ENCODE measurements at places on chromosomes 7 and 10.

DNA sequence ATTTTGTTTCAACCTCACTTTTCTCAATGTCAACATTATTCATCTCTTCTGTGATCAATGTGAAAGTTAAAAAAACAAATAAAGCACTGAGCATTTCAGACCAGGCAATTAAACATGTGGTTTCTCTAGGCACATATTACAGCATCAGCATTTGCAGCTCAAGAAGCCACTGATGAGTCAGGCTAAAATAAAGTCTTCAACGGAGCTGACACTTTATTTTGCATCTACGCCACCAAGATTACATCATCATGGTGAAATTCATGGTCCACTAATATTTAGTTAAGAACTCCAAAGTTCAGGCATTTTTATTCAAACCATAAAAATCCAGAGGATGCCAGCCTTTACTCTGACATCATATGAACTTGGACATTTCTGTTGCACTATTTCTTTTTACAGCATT, 33.0 kb downstream of the MAGI2 start:
- DNase-seq = no peak

- no peak for DNase-seq
Observed at GRCh38 chr7:77967429-77967828, 168.9 kb downstream of the PHTF2 start.

DNA sequence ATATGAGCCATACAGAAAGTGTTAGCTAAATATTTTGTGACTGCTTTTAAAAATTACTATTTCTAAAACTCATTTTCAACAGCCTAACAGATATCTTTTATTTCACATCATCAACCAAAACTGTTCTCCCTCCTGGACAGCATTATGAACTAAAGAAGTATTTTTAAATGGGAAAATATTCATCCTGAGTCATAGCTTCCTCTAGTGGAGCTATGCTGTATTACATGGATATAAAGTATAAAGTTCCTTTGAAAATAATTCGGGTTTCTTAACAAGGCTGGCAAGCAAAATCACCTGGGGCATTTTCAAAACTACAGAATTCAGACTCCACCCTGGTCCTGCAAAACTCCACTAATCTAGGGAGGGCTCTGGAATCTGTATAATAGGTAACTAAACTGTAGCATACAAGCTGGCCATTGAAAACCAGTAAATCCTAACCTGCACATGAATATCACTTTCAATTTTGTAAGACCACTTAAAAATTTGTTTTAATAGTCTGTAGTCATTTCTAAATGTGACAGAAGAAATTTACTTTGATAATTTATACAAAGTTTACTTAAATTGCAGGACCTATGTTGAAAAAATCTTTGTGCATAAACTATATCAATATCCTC, 53.5 kb downstream of the SCIN start:
- DNase-seq = no peak

- no peak for DNase-seq
Observed at GRCh38 chr7:20647036-20647435, 31.6 kb downstream of the ABCB5 start.

All from activated naive CD8-positive, alpha-beta T cell treated with anti-CD3 and anti-CD28 coated beads, Interleukin-2, amount 50 U/mL, for 16 hours (primary cell).